ENCODE measurements at places on chromosomes 3 and 15.

- DNase-seq, result no peak
Observed at GRCh38 chr3:135784557-135784956, 181.0 kb upstream of the PPP2R3A start.

GRCh38 chr15:67120009-67120838 is 54.8 kb downstream of the SMAD3 start:
- DNase-seq, result no peak

DNA sequence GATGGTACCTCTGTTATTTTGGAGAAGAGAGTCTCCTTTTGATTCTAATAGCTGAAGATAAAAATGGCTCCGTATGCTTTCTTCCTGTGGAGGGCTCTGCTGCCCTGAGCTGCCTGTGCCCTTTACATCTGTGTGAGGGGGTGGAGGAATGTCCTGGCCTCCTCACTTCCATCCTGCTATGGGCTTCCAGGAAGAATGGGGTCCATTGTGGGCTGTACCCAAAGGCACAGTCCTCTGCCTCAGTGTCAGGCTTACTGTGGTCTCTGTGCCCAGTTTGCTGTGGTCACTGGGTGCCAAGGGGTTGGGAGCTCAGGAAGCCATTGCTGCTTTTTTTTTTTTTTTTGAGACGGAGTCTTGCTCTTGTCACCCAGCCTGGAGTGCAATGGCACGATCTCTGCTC is 14.4 kb downstream of the DAG1 start:
- no peak for DNase-seq

- DNase-seq, result no peak
Observed at GRCh38 chr3:127809211-127809610, 13.1 kb downstream of the MGLL start.

Measured in iris pigment epithelial cell (primary cell).